ENCODE measurements at places on chromosomes 5 and 9.

DNA sequence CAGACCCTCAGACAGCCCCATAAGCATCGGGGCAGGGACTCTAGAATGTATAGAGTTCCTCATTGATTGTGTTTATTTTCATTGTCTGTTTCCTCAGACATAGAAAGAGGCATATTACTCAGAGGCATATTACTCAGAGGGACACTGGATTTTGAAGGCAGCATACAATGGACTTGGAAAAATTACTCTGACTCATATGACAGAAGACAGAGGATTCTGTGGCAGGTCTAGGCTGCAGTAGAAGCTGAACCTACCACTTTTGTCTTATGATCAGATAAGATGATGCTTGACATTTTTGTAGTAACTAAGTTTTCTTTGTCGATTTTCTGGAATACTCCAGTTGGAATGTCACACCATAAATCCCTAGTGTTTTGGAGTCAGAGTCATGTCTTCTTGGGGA lies 105.2 kb downstream of the ST8SIA4 start:
- no peak for DNase-seq

DNA sequence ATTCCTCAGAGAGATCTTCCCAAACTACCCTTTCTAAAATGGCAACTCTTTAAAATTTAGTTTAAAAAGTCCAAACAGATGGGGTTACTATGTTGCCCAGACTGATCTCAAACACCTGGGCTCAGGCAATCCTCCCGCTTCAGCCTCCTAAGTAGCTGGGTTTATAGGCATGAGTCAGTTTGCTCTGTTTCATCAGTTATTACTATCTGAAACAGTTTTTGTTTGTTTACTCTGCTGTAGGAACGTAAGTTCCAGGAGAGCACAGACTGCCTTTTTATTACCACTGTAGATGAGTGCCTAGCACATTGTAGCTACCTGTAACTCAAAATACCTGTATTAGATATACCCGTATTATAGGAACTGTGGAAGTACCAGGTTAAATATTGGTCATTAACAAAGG lies 89.4 kb downstream of the UHRF2 start:
- no peak for DNase-seq

DNA sequence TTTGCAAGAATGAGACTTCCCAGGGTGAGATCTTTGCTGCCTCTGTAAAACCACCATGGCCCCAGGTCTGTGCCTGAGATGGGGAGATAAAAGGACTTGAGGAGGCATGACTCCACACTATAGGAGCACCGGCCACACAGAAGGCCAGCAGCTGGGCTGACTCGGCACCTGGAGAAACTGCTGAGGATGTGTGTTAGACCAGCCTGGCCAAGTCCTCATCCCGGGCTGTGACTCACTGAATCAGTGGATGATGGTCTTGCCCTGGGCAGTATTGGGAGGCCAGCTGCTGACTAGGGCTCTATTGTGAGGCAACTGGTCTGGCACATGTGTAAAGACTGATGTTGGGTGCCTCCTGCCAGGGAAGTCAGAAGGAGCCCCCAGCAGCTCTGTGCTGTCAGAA lies 286.2 kb downstream of the ACTL7B start:
- DNase-seq: no peak

DNA sequence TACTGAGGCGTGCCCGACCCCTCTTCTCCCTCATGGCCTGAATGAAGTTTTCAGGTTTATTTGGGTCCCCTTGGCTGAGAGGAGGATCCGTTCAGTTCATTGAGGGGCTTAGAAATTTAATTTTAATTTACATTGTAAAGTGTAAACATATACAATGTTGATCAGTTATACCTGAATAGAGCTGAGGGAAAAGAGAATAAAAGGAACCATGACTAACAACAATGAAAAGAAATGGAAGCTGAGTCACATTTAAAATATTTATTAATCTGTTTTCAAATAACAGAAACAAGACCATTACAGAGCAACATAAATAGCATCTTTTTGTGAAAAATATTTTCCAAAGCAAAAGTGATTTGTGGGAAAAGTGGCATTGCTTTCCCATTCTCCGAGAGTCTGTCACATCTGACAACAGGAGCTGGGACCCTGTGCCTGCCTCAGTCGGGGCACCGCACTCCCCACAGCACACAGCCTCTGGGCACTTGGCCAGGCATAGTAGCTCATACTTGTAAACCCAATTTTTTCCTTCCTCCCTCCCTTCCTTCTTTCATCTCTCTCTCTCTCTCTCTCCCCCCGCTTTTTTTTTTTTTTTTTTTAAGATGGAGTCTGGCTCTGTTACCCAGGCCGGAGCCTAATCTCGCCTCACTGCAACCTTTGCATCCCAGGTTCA lies 28.7 kb downstream of the PROP1 start:
- no peak for DNase-seq

DNA sequence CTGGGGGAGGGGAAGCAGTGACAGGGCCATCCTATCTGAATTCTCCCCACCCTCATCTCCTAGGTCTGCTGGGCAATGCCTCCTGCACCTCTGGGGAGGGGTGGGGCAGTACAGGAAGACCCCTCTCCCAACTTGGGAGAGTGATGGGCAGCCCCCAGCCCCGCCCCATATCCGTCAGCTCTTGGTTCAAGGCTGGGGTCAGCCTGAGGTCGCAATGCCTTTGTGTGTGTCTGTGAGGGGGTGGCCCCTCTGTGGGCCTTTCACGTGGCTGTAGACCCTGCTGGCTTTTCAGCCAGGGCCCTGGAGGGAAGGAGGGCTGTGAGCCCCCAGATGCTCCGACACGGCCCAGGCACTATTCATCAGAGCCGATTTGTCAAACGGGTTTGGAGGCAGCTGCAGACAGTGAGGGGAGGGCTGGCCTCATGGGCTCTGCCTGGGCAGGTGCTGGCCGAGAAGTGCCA lies 49.5 kb upstream of the RNU6ATAC start:
- DNase-seq: no peak

- DNase-seq: no peak
These were observed 16.2 kb downstream of the ATPSCKMT start for GRCh38 chr5:10233505-10233904.

GRCh38 chr5:61313960-61314681 lies 17.9 kb upstream of the ZSWIM6 start:
- no peak for DNase-seq

GRCh38 chr9:75101004-75101588 lies 12.8 kb downstream of the OSTF1 start:
- no peak for DNase-seq

- no peak for DNase-seq
These were observed 113.0 kb downstream of the RPS23 start for GRCh38 chr5:82164977-82165713.

DNA sequence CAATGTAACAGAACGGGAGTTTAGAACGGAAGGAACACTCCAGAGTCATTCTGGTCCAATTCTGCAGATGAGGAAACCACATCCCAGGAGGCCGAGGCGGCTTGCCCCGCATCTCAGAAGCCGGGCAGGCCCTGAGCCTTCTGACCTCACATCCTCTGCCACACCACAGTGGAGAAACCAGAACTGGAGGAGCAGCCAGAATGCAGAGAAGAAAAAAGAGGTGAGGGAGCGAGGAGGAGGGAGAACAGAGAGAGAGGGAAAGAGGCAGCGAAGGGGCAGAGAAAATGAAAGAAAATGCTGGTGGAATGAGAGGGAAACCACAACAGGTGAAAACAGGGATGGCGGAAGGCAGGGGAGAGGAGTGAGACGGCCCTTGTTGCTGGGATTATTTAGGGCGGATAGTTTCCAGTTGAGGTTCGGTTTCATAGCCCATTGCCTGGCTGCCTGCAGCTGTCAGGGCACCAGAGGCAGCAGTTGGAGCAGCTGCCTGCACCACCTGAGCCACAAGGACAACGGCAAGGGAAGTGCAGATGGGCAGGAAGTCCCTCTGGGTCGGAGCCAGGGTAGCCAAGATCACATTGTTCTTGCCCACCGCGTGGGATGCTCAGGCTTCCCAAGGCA lies at the start of gene HMHB1:
Gene HMHB1 (plus strand): TSS at position 77 of the 621 bp plus-strand sequence.
- DNase-seq: no peak

- DNase-seq: no peak
These were observed 58.9 kb upstream of the ANKH start for GRCh38 chr5:14930486-14930885.

DNA sequence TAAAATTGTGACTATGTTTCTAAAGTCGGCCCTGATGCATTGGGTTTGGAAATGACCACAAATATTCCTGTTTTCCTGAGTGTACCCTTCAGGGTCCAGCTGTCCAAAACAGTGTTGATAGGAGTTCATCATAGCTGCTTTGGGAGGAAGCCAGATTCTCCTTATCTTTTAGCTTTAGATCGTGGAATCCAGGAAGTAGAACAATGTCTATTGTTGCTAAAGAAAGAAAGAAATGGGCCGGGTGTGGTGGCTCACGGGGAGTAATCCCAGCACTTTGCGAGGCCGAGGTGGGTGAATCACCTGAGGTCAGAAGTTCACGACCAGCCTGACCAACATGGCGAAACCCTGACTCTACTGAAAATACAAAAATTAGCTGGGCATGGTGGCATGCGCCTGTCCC lies 9.5 kb downstream of the CAVIN4 start:
- no peak for DNase-seq

DNA sequence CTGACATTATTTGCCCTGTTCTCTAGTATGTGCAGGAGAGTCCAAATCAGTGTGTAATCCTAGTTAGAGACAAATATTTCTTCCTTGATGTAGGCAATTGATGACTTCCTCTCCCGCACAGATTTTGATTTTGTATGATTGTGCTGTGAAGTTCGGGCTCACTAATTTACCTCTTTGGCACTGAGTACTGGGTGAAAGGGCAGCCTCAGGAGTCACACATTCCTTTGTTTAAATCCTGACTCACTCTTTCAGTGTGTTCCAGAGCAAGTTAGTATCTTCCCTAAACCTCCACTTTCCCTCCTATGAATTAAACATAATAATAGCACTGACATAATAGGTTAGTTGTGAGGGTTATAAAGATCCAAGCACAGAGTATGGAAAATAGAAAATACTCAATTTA lies 269.7 kb downstream of the ISL1 start:
- no peak for DNase-seq

GRCh38 chr9:91151718-91152095 lies 210.0 kb downstream of the AUH start:
- DNase-seq: no peak

DNA sequence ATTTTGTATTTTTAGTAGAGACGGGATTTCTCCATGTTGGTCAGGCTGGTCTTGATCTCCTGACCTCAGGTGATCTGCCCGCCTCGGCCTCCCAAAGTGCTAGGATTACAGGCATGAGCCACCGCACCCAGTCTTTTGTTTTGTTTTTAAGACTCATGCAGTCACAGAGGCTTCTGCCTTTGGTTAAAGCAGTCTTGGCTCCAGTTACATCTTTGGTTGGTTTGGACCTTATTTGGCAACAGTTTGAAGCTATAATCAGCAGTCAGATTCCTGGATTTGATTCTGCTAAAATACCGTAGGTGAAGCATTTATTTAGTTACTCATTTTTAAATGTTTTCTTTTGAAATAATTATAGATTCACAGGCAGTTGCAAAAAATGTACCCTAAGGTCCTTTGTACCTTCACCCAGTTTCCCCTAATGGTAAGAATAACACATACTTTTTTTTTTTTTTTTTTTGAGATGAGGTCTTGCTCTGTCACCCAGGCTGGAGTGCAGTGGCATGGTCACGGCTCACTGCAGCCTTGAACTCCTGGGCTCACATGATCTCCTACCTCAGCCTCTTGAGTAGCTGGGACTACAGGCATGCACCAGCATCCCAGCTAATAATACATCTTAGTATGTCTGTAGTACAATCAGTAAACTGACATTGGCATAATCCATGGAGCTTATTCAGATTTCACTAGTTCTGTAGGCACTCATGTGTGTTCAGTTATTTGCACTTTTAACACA lies 15.7 kb downstream of the USP20 start:
- no peak for DNase-seq

GRCh38 chr5:179044765-179045164 lies 15.4 kb upstream of the ZNF354C start:
- DNase-seq: no peak

DNA sequence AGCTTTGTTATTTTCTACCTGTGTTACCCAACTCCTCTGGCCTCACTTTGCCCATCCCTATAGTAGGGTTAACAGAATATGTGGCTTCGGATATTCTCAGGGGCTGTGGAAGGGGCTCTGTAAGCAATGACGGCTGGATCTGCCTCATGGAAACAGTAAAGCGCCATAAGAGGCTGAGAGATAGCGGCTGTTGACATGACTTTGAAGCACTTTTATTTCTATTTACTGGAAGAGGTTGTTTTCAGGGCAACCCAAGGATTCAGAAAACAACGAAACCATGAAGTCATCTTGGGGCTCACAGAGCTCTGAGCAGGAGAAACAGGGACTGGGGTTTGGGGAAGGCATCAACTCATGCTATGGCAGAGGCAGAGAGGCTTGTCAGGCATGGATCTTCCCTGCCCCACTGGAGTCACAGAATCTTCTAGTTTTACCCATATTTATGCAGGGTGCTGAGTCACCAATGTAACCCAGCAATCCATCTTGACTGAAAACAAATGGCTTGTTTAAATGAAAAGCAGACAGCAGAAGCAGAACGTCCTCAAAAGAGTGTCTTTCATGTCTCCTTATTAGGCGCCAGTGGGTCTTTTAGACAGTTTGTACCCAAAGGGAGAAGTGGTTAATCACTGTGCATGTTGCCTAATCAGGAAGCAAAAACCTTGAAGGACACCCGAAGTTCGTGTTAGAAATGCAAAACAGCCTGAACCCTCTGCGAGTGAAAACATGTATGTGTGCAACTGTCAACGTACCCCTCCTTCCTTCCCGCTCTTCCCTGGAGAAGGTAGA lies 113.0 kb downstream of the COL23A1 start:
- no peak for DNase-seq

DNA sequence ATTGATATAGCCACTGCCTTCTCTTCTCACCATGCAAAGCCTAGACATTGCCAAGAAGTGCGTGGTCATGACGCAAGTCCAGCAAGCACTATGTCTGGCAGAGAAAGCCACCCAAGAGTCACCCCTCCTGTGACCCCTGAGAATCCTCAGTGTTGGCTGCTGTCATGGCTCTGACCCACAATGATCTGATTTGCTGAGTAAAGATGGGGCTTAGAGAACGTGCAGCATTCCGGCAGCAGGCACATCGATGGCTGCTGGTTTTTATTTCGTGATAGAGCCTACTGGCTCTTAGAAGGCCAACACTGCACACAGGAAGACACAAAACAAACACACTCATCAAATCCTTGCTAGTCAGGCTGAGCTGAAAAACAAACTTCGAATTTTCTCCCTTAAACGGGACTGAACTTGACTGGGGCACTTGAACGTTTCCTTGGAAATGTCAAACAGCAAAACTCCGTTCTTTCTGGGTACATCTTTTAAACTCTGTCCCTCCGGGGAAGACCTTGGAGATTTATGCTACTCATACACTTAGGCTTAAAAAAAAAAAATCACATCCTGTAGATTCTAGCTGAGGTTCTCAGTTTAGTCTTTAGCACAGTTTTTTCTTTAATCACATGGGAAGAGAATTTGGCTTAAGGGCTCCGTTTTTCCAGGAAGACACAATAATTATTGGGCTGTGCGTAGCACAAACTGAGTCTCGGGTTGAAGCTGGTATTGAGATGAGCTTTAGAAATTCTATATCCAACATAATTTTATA lies 88.2 kb upstream of the BASP1 start:
- DNase-seq: no peak

All from esophagus squamous epithelium (tissue), 5 donors.